ENCODE measurements at places on chromosomes 13 and 19.

DNA sequence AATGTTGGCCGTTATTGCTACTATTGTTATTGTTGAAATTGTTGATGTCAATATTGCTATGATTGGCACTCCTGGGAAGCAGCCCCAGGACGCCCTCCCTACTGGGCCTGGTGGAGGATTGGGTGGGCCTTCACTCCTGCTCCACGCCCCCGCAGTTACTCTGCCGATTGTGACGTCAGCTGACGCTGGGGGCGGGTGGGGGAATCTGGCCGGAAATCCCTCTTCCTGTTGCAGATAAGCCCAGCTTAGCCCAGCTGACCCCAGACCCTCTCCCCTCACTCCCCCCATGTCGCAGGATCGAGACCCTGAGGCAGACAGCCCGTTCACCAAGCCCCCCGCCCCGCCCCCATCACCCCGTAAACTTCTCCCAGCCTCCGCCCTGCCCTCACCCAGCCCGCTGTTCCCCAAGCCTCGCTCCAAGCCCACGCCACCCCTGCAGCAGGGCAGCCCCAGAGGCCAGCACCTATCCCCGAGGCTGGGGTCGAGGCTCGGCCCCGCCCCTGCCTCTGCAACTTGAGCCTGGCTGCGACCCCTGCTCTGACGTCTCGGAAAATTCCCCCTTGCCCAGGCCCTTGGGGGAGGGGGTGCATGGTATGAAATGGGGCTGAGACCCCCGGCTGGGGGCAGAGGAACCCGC, at the start of gene ETV2:
Gene ETV2, plus strand, starts transcription at position 231 of the 637 bp plus-strand sequence. CDS start 716 bp downstream, outside the sequence.
- DNase-seq: no peak

- DNase-seq: no peak
Measured at GRCh38 chr13:35252536-35253205, 223.8 kb downstream of the MAB21L1 start.

GRCh38 chr19:2343289-2343982, 15.0 kb downstream of the SPPL2B start:
- no peak for DNase-seq

DNA sequence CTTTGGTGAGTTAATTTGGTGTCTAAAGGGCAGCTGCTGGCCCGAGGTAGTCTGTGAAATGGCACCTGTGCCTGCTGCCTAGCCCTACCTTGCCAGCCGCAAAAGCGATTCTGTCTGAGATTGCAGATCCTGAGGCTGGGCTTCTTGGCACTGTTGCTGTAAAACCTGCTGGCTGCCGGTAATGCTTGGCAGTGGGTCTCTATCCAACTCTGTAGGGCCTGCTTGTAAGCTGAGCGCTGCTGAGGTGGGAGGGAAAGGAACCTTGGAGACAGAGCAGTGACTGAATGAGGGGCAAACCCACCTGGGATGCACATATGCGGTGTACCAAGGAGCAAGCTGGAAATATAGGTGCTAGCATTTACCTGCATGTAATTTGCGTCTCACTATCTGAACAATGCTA, 11.7 kb downstream of the LCP1 start:
- no peak for DNase-seq

- no peak for DNase-seq
Measured at GRCh38 chr19:32233885-32234284, 111.5 kb upstream of the ZNF507 start.

- DNase-seq: peak; percentile 47
Measured at GRCh38 chr19:6736169-6736916, 1.0 kb downstream of the GPR108 start.

DNA sequence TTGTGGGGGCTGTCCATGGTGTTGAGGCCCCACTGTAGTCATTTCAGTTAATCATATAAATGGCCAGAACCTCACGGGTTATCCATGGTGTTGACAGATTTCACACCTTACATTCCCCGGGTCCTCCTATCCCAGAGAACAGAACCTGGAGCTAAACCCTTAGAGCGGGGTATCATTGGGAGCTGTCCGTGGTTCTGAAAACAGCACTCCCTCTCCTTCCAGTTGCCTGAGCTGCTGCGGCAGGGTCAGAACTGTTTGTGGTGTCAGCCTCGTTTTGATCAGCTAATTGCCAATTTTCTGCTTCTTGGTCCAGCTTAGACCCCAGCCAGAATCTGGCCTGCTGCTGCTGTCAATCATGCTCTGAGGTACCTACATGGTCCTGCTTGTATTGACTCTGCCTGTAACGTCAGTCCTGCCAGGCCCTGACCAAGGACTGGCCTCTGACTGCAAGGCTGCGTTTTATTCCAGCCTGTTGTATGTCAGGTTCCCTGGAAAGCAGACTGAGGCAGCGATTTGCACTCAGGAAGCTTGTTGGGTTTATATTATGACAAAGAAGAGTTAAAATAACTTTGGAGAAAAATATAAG, 55.8 kb upstream of the KCTD15 start:
- DNase-seq: no peak

DNA sequence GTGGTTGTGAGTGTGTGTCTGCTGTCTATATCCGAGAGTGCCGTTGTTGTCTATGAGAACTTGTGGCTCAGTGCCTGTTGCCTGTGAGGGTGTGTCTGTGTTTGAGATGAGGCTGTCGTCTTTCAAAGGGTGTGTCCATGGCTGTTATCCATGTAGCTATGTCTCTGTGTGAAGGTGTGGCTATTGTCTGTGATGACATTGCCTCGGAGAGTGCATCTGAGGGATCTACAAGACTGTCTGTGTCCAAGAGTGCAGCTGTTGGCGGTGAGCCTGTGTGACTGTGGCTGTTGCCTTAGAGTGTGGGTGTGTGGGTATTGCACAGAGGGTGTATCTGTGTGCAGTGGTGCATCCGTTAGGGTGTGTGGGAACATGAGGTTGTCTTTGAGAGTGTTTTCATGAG, 4.9 kb downstream of the NUMBL start:
- no peak for DNase-seq

GRCh38 chr13:67298297-67298696, 68.2 kb upstream of the PCDH9 start:
- DNase-seq: no peak

DNA sequence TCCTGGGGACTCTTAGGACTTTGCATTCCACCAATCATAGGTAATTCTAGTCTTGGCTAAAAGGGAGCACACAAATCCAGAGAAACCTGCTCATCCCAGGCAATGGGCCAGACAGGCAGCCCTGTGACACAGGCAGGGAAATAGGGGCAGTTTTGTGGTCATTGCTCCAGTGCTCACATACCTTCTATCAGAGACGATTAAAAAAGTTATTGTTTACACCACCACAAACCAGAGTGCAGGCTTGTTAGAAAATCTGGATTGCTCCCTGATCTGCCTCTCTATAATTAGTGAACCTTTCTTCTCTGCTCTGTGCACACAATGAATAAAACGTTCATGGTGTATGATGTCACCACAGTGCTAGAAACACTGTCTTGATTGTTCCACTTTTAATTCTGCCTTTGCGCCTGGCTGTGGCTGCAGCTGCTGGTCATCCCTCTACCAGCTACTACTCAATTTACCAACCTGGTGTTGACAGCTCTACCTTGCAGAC, 121.6 kb upstream of the SPATA13 start:
- no peak for DNase-seq

DNA sequence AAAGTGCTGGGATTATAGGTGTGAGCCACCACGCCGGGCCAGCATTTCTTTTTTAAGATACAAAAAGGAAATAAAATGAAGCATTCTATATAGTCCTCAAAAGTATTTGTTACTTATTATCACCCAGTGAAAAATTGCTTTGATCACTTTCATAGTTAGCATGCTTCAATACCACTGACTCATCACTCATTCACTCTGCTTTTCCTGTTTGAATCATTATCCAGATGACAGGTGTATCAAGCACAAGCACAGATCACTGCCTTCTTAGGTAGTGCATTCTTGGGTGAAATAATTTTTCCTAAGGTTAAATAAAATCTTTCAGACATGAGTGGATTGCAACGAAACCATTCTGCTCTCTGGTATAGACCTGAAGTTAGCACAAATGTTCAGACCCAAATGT, 35.8 kb upstream of the SPART start:
- no peak for DNase-seq

DNA sequence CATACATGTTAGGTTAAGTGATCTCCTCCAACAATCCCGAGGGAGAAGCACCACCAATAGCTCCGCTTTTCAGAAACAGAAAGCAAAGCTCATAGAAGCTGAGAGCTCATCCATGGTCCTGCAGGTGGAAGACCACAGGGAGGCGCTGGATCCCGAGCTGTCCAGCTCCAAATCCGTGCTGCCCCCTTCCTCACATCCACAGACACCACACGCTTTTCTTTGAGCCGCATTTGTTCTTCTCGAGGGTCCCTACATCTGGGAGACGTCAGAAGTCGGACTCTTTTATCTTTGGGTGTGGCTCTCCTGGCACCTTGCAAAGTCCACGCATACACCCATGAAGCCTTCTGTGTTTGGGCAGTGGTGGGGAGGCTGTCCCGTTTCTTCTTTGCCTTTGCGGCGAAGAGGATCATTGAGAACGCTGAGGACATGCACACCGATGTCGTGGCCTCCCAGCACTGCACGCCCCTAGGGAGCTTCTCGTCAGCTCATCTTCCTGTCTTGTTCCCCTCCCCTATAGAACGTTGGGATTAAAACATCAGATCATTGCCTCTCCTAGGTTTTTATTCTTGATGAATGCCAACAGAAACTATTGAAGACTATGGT, 184.8 kb downstream of the TEX29 start:
- DNase-seq: no peak

DNA sequence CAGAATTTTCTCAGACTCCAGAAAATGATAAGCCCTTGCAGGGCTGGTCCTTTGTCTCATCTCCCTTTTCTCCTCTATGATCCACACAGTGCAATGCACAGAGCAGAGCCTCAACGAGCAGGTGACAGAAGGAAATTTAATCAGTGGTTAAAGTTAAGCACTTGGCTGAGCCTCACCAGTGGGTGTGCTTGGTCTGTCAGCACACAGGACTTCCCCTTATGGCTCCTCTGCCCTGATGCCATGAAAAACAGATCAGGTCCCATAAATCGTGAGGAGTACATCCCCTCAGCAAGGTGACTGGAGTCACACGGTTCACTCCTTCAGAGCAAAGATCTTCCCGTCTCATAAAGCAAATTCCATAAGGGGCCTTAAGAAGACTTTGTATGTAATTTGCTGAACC, 818.2 kb downstream of the UQCRFS1 start:
- DNase-seq: no peak

- DNase-seq: no peak
Measured at GRCh38 chr19:17834350-17835181, 13.2 kb downstream of the JAK3 start.

DNA sequence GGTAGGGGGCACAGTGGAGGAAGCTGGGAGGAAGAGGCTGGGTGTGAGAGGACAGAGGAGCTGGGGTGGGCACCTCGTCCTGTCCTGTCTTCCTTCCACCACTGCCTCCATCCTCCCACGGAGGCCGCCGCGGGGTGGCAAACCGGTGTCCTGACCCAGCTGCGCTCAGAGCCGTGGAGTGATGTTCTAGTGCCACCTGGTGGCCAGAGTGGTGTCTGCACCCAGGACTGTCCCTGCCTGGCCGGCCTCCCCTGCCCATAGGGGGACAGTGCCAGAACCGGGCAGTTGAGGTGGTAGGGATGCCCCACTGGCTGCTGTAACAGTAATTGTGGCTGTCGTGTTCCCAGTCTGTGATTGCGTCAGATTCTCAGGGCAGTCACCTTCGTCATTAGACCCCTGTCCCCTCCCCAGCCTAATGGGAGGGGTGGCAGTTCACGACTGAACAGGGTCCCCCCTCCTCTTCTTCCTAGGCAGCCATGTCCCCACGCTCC, 11.1 kb upstream of the ARRDC2 start:
- DNase-seq: peak; percentile 64

DNA sequence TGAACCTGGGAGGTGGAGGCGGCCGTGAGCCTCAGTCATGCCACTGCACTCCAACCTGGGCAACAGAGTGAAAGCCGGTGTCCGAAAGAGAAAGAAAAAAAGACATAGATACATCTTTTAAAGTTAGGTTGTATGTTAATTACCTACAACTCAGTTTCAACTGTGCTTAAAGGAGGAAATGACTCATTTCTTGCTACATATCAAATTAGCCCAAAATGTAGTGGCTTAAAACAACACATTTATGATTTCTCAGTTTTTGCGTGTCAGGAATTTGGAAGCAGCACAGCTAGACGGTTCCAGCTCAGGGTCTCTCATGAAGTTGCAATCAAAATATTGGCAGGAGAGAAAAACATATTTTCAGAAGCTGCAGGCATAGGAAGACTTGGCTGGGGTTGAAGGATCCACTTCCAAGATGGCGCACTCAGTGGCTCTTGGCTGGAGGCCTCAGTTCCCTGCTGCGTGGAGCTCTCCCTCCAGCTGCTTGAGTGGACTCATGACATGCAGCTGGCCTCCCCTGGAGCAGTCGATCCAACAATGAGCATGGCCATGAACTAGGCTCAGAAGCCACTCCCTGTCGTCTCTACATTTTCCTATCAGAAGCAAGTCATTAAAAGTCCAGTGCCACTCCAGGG, 7.1 kb downstream of the LDLR start:
- no peak for DNase-seq

DNA sequence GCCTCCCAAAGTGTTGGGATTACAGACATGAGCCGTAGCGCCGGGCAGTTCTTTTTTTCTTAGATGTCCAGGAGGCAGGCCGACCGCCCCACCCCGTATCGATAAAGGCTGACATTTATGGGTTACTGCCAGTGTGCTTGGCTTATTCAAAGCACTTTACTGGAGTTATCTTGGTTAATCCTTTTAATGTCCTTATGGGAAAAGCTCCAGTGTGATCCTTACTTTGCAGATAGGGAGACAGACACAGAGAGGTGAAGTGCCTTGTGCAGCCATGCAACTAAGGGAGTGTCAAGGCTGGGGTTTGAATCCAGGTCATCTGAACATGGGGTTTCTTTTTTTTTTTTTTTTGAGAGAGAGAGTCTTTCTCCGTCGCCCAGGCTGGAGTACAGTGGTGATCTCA, 19.2 kb downstream of the NCAN start:
- DNase-seq: no peak

DNA sequence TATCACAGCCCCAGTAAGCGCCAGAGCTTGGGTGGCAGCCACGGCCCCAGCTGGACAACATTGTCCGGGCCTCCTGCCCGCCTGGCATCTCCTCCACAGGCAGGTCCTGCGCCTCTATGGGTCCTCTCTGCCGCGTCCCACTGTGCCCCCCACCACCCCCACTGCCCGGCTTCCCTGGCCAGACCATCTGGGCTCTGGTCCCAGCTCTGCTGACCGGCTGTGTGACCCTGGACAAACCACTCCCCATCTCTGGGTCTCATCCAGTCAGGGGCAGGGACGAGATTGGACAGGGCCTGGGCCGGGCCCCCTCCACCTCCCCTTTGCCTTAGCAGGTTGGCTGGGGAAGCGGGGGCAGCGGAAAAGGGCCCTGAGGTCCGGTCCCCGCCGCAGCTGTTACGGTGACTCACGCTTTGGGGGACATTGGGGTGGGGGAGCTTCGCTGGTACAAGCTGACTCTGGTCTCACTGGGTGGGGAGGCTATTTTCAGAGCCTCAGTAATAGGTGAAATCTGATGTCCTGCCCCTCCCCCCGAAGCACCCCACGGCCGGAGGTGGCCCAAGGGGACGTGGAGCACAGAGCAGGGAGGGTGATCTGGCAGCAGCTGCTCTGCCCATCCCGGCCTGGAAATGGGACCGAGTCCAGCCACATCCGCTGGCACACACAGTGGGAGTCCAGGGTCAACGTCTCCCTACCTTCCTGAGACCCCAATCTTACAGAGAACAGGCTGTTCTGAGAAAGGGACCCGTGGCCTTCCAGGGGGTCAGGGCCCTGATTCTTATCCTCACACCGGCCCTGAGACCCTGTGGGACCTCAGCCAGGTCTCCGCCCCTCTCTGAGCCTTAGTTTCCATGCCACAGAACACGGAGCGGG, 9.1 kb downstream of the NFIC start:
- no peak for DNase-seq

GRCh38 chr19:10299545-10300458, 9.8 kb downstream of the ZGLP1 start:
- no peak for DNase-seq

- DNase-seq: no peak
Measured at GRCh38 chr19:50024719-50025021, 502 bp downstream of the VRK3 start.

- DNase-seq: no peak
Measured at GRCh38 chr19:8108560-8109445, 40.6 kb downstream of the FBN3 start.

Data from stimulated activated CD4-positive, alpha-beta T cell treated with anti-CD3 and anti-CD28 coated beads, TNF-alpha, amount 100 ng/mL, for 1 hour (primary cell).